GM13977 (cell line): ENCODE measurements at places on chromosomes 12 and 14.

GRCh38 chr12:104596134-104596799, 139.5 kb downstream of the CHST11 start:
- no peak for DNase-seq

GRCh38 chr12:108169708-108170107, 40.6 kb downstream of the WSCD2 start:
- DNase-seq = no peak

- DNase-seq = no peak
Observed at GRCh38 chr14:31229638-31230572, 22.3 kb upstream of the HECTD1 start.

GRCh38 chr12:111823891-111824290, 18.1 kb upstream of the MAPKAPK5 start:
- no peak for DNase-seq

- no peak for DNase-seq
Observed at GRCh38 chr14:98347686-98348085, 924.3 kb downstream of the BCL11B start.

DNA sequence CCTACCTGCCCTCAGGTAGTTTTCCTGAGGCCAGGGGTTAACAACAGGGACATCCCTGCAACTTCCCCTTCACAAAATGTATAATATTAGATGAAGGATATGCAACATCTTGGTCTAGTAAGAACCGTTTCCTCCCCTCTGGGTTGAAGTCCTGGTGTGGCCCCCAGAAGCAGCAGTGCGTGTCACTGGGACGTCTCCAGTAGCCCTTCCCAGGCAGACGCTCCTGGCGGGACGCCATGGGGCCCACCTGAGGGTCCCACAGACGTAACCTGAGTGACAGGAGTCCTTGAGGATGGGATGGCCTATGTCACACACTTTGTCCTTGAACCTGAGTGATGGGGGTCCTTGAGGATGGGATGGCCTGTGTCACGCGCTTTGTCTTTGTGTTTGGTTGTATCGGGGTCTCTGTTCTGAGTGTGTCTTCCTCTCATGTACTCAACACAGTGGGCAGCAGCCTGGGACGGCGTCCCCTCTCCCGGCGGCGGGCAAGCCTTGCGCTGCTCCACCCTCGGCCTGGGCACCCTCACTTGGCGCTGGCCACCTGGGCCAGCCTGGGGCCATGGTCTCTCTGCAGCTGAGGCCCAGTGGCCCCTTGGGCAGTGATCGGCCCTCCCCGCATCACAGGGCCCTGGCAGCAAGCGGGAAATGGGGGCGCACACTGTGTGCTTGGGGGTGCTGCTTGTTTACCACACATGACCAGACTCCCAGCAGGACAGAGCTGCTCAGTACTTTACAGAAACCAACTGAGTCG, 14.3 kb upstream of the AMN start:
- DNase-seq = peak; percentile 27

DNA sequence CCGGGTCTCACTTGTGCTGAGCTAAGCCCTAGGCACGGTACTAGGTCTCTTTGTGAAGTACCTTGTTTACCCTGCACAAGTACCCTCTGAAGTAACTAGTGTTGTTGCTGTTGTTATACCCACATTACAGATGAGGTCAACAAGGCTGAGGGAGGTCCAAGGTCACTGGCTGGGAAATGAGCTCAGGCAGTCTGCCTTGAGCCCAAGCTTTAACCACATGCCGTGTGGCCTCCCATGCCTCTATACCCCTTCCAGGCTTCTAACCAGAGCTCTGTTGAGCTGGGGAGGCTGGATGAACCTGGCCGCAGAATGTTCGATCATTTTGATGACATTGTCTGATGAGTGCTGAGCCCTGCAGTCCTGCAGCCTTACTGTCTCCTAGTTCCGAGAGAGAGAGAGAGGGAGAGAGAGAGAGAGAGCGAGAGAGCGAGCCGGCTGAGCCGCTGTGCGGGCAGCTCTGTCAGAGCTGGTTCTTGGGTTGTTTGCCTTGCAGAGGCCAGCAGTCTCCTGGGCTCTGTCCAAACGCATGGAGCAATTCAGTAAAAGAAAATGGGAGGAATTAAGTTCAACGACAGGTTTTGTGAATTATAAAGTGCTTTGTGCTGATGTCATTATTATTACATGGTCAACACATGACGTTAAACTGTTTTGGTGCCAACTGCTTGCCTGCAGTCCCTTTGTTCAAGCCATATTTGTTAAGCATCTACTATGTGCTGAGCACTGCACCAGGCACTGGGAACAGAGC, 13.1 kb downstream of the JDP2 start:
- no peak for DNase-seq

DNA sequence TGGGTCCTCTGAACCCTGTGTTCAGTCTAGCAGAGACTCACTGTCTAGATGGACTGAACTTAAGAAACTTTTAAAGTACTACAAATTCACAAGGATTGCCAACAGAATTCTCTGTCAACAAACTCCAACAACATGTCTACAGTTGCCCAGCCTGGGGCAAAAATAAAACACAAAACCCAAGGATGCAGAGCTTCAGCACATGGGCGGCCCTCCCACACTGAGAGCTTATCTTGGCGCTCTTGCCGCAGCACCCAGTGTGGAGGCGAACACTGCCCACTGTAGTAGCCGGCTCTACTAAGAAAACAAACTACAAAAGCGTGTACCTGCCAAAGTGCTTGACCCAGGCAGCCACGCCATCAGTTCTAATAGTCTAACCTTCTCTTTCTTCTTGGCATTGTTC, 66.7 kb downstream of the PTPN21 start:
- DNase-seq = no peak

DNA sequence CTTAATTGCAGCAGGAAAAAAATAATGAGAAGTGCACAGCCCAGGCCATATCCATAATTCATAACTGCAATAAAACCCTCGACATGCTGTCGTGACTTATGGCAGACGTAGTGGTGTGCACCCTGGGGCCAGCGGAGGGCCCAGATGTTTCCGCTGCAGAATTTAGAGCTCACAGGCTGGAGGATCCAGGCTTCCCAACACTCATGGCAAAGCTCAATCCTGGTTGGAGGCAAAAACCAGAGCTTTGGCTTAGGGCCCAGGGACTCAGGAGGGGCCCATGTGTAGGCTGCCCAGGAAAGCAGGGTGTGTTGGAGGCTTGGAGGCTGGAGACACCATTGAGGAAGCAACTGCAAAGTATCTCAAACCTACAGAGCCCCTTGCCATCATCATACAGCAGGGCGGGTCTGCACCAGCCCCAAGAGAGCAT, 68.7 kb downstream of the SERPINA3 start:
- no peak for DNase-seq

GRCh38 chr12:93447555-93448290, 6.0 kb upstream of the UBE2N start:
- no peak for DNase-seq

- no peak for DNase-seq
Observed at GRCh38 chr12:30626847-30627246, 68.8 kb downstream of the IPO8 start.

DNA sequence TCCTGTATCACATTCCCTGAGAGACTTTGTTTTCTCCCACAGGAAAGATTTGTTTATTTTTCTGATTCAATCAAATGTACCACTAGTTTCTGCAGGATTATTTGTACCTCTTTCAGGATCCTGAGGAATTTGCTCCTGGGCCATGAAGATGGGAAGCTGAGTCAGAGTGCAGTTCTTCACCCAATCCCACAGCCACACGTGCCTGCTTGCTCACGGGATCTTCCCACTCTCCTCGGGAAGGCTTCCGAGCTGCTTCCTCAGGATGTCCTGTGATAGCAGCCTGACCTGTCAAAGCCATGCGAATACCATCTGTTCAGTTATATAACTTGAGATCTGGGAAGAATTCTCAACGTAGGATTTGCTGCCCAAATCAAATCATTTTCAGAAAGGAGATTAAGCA, 41.8 kb upstream of the HIF1A start:
- DNase-seq = no peak

DNA sequence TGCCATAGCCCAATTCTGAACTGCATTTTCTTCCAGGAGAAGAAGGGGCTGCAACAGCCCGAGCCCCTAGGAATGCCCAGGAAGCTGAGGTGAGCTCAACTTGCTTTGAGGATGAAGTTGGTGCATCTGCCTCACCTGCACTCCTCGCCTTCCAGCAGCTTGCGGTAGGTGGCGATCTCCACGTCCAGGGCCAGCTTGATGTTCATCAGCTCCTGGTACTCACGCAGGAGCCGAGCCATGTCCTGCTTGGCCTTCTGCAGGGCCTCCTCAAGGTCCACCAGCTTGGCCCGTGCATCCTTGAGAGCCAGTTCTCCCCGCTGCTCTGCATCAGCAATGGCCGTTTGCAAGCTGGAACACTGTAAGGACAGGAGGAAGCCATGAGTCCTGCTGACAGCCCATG, 6.0 kb downstream of the KRT75 start:
- DNase-seq = no peak

DNA sequence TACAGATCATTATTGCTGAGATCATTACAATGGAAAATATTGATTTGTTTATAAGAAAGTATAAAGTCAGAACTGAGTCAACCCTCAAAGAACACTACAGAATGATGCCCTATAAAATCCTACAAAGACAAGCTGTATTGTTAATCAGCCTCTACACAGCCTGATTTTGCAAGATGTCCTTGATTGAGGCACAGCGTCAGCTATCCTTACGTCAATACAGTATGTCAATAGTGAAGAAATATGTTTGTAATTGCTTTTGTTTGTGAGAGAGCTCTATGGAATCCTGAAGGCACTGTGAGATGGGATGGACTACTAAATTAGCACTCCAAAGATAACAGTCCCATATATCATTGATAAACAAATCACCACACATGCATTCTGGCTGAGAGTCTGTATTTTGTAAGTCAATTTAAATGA, 70.7 kb downstream of the RASSF9 start:
- DNase-seq = no peak

DNA sequence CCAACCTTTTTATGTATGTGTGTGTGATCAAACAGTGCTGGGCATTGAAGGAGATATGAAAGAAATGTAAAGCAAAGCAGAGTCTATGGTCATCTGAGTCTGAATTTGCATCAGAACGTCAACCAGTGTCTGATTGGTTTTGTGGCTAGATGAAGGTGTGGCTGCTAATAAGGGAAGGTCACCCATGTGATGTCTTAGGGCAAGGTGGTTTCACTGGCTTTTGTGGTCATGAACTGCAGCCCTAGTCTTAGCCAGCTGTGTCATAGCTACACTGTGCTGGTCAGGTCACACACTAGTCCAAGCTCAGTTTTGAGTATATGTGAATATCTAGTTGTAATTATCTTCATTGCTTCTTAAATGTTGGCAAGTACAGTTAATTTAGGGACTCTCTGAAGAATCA, 105.8 kb downstream of the TGFB3 start:
- peak; percentile 58 for DNase-seq

DNA sequence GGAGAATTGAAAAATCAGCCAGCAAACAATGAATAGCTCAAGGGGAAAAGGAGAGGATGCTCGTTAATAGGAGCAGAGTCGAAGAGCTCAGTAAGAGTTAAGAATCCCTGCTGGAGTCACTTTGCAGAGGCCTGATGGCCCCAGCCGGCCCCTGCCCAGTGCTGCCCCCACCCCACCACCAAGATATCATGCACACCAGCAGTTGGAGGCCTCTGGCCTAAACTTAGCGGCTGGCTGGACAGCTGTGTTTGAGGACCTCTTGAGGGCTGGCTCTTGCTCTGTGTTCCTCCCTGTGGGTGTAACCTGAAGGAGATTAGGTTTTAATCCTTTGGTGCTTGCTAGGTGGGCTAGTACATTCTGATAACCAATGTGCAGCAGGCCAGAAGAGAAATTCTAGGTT, 142.0 kb downstream of the PLXNC1 start:
- DNase-seq = no peak

DNA sequence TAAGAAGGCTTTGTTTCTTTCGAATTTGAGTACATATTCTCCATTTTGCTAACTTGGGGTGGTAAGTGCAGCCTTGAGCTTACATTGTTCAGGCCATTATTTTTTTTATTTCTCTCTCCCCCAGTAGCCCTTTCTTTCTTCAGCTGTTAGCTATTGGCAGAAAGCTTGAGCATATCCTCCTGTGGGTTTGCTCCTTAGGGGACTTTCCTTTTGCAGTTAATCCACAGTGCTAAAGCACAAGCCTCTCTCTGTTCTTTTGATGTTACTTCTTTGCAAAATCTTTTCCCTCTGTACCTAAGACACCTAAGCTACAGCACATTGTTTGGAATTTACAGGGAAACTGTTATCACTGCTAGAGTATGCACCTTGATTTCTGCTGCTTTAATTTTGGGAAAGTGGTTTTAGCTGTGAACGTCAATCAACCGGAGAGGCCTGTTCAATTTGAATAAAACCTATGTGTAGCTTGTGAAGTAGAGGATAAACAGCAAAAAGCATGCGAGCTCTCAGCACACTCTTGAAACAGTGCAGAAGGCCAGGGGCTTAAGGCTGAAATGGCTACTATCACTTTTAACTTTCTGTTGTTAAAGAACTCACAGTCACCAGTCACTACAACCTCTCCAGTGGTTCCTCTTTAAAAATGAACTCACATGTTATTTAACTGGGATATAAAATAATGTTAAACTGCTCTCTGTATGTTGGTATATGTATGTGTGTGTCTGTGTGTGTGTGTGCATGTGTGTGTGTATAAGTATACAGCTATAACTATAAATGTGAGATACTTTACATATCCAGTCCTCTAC, 139.2 kb downstream of the PDZRN4 start:
- DNase-seq = no peak

DNA sequence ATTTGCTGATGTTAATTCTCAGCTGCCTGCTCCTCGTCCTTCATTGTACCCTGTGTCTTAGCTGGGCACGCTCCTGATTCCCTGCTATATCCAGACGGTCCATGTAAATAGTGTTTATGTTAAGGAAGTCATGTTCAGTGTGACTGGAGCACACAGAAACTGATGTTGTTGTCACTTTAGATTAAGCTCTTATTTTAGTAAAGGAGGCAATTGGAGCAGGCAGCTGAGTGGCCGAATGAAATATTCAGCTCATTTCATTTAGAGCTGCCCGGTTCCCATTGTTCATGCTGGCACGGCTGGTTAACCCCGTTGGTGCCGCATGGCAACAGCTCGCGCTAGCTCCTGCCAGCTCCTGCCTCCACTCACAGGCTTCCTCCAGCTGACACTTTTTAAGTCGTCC, 446.8 kb upstream of the SOX5 start:
- no peak for DNase-seq

GRCh38 chr12:40254455-40255085, 29.8 kb downstream of the LRRK2 start:
- no peak for DNase-seq

- no peak for DNase-seq
Observed at GRCh38 chr12:112841240-112841639, 49.7 kb downstream of the RPH3A start.

- DNase-seq = no peak
Observed at GRCh38 chr12:113808095-113808951, 157.8 kb downstream of the RBM19 start.
